ENCODE measurements at places on chromosomes 7 and 10. TPM values are rescaled to one million over a fixed set of nuclear protein-coding genes. Genes with fewer than 3 reads are reported as not detected.

COL13A1 gene
- 0.40 TPM for total RNA-seq

IDI1 gene
- 31.2 TPM for total RNA-seq

SPDYE16 gene
- not detected for total RNA-seq

POU6F2 gene
- not detected for total RNA-seq

ENKUR gene
- 0.27 TPM for total RNA-seq

C10orf120 gene
- total RNA-seq: not detected

FOXP2 gene
- not detected for total RNA-seq

STAG3 gene
- total RNA-seq: 0.40 TPM

PDE6C gene
- not detected for total RNA-seq

Data from A549 treated with ZK216348 at 1 μM for 4 hours (cell line).